ENCODE measurements at places on chromosomes 2 and 18.

DNA sequence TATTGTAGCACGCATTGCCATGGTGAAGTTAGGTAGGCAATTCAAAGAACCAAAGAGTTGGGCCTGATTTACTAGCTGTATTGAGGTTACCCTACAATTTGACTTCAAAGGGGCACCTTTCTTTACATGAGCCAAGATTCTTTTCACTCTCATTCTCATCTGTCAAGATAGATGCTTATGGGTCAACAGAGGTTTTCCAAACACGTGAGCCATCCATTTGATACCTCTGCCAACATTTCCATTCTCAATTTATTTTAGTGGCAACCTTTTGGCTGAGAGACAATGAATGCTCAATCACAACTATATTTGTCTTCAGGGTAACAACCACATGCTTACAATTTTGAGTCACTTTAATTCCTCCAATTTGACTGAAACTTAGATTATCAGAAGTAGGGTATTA, 370.6 kb upstream of the CDH20 start:
- DNase-seq = no peak

DNA sequence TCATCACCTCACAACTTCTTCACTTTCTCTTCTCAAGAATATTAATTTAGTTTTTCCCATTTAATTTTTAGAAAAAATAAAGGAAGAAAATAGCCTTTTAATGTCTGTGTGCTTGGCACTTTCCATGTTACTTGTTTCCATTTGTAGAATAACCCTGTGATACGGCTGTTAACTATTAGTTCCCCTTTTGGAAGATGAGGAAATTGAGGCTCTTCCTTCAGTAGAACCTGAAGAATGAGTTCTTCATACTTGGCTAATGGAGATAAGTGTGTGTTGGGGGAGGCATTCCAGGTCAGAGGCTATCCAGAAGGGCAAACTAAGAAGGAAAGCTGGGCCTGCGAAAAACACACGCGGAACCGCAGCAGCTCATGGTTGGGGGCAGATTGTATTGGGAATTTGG, 38.3 kb downstream of the ZNF532 start:
- DNase-seq = no peak

DNA sequence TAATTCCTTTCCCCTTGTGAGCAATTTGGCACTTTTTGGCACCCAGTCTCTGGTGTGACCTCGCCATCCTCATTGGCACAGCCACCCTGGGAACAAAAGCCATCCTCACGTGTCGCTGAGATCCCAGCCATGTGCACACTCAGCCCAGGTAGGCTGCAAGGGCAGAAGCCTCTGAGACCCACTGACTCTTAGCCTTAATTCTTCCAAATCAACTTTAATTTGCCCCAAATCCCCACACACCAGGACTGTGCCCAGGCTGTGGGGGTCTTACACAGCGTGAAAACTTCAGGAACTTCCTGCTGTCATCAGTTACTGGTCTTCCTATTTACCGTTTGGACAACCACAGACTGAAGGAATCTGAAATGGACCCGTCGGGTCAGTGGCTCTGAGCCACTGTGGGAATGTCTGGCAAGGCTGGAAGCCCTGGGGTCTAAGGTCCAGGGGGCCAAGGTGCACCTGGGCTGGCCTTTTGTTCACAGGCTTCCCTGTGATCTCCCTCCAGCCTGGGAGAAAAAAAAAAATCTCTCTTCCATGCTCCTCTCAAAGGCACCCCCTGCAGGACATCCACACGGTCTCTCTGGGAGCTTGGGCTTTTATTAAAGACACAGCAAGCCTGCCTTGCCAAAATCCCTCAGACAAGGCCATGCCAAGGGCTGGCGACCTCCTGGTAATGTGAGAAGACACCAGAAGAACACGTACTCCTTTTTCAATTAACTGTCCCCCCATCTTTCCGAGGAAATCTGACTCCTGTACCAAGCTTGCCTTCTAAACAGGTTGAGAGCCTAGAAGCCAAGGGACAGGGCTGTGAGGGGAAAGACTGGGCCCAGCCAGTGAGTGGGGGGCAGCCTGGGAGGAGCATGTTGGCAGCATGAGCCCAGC, 42.1 kb upstream of the LAPTM4A start:
- peak; percentile 77 for DNase-seq

GRCh38 chr18:28193177-28193778, 16.3 kb upstream of the CDH2 start:
- no peak for DNase-seq

DNA sequence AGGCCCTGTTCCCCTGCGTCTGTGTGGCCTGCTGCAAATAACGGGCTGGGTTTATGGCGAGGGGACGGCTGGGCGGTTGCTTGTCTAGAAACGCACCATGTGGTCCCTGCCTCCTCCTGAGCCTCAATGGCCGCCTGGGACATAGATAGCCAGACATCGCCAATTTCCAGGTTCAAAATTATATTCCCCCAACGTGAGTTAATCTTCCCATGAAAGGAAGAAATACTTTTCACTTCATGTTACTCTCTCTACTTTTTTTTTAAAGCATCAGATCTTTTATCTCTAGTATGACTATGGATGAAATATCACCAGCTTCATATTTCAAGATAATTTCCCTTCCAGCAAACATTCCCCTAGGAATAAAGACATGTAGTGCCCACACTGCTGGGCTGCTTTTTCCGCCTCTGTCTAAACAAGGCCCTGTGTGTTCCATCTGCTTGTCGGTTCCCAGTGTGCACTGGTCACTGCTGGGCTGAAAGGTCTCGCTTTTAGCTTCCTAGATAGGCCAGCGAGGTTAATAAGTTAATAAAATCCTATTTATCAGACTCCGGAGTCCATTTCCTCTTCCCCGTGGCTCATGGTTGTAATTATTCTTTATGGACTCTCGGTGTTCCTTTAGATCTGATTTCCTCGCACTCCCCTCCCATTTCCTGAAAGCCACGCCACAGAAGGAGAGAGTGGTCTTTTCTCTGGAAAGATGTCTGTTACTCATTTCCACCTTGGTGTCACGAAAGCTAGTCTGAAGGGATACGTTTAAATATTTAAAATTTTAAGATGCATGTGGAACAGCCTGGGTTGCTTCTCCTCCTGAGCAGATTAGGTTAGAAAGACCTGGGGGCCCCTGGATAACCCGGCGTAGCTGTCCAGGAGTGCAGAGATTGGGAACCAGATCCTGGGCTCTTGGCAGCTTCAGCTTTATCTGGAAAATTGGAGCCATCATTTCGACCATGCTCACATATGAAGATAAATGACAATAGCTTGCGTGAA, 196.6 kb upstream of the COPS8 start:
- peak; percentile 52 for DNase-seq

GRCh38 chr18:75054611-75055010, 154.3 kb downstream of the PTGR3 start:
- no peak for DNase-seq
